NCI-H1417 (cell line): ENCODE measurements at places on chromosomes 11 and 22.

DNA sequence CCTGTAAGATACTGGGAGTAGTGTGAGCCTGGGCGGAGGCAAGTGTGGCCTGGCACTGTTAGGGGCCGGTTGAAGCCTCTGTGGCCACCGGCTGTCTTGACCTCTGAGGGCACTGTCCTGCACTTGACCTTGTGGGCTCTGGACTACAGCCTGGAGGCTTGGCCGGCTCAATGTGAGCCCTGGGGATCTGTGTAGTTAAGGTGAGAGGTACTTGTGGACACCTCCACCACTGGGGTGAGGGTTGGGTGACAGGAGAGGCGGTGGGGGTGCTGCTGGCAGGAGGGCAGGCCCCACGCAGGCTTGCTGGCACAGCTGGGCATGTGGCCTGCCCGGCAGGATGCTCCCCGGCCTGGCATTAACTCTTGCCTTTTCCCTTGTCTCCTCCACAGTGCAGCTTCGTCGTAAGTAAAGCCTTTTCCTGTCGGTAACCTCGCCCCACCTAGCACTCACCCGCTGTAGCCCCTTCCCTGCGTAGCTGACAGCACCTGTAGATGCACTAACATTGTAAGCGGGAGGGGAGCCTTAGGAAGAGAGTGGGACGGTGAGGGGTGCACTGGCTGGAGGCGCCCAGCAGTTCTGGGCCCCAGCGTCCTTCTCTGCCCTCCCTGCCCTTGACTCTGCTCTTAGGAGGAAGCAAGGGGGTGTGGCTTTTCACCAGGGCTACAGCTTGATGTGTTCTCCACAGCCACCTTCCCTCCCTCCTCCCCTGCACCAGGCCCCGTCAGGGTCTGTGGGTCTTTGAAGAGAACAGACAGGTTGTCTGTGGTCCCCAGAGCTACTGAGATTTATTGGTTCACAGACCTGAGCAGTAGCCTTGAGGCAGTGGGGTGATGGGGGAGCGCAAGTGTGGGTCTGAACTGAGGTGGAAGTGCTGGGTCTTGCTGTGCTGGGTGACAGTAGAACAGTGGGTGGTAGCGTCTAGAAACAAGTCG is 17.6 kb downstream of the INCENP start:
- no peak for DNase-seq

DNA sequence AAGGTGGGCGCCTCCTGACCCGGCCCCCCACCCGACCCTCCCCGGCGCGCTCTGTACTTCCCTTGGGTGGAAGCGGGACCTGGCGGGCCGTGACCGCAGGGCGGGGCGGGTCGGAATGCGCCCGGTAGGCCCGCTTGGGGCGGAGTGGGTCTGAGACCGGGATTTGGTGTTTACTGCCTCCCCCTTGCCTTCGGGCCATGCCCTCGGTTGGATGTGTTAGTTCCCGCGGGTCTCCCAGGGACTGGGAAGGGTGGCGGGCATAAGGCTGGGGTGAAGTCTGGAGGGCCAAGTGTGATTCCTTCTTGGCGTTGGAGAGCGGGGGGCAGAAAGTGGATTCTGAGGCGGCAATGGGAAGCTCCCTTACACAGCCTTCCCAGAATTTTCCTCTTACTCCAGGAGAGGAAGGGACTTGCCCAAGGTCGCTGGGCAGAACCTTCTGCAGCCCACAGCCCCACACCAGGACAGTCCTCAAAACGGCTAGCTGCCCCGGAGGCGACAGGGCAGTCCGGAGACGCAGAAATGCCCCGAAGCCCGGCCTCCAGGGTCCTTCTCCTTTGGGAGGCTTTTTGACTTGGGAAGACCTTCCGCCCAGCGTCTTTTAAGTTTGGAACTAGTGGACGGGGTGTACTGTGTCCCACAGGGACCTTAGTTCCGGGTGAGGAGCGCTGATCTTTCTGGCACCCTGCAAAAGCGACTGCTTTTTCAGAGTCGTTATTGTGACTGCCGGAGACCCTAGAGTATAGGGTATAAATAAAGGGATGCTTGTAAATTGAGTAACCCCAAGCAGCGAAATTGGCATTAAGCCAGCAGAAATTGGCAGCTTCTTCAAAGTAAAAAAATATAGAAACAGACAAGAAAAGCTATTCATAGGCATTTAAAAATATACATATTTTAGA is 647 bp downstream of the SWAP70 start:
- no peak for DNase-seq

- DNase-seq: no peak
These were observed 129.6 kb upstream of the POU2AF2 start for GRCh38 chr11:111115890-111116289.

- DNase-seq: peak; percentile 77
These were observed 5.3 kb upstream of the GALR3 start for GRCh38 chr22:37817705-37818408.

GRCh38 chr22:33654173-33654895 is 265.9 kb downstream of the LARGE1 start:
- no peak for DNase-seq

- peak; percentile 26 for DNase-seq
These were observed at the start of gene PACSIN3 for GRCh38 chr11:47186076-47186699. Gene PACSIN3, minus strand, starts transcription at chr11:47186434. Its CDS starts 3,707 bp downstream, at chr11:47182727.

DNA sequence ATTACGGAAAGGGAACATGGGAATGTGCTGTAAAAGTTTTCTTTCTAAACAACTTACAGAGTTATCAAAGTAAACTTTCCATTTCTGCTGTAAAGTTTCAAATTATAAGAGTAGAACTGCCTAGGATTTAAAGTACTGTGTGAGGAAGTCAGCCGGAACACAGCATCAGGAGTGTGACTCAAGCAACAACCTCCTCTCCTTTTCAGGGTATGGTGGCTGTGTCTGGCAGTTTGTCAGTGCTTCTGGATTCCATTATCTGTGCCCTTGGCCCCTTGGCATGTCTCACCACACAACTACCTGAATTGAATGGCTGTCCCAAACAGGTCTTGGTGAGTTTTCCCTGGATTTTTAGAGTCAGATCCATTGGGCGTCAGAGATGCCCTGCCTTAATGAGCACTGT is 6.9 kb upstream of the TOM1 start:
- no peak for DNase-seq

DNA sequence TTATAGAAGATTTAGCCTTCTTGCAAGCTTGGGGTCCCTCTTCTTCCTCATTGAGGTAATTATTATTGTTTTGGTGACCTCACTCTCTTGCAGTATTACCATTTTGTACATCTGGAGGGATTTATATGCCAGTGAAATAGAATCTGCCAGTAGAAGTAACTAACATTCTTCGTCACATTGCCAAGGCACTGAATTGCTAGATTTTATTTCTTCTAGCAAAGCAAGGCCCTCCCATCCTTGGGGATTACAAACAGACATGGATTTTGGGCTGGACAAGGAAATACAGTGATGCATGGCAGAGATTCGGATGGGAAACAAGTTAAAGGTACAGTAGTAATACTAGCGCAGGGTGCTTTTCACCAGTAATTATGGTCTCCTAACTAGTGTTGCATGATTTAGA is 7.8 kb downstream of the ADAMTS15 start:
- DNase-seq: no peak

- no peak for DNase-seq
These were observed 101.7 kb downstream of the METTL15 start for GRCh38 chr11:28209906-28210305.

DNA sequence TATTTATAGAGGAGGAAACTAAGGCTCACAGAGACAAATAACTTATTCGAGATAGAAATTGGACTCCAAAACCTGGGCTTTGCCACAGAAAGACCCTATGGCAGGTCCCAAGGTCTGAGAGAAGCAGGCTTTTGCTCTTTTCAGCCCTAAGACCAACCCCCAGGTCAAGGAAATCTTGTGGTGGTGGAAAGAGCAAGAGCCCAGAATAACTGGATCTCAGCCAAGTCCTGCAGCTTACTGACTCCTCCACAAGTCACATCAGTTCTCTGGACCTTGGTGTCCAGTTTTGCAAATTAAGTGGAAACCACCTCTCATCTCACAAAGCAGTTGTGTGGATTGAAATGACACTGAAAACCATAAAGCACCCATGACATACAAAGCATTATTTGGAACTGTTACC is 122.2 kb downstream of the C11orf58 start:
- DNase-seq: no peak

DNA sequence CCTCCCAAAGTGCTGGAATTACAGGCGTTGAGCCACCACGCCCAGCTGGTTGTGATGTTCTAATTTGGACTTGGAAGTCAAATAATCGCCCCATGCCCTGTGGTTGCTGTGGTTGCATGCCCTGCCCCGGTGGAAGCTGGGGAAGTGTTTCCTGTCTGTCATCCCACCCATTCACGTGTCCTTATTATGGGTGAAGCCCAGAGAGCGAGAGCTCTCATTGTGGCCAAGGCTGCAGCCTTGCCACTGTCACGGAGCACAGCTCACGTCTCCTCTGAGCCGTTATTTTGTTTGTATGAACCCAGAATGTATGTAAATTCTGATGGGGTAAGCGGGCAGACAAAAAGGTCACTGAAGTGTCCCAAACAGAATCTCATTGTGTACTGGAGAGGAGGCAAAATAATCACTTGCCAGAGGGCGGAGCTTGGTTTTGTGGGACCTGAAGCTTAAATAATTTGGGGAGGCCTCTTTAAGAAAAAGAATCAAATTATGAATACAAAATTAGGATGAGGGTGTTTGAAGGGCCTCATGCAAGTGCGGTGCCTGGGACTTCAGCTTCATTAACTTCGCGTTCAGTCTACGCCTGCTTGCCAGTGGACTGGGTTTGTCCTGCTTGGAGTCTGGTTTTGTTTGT is 25.8 kb upstream of the TREH start:
- no peak for DNase-seq

DNA sequence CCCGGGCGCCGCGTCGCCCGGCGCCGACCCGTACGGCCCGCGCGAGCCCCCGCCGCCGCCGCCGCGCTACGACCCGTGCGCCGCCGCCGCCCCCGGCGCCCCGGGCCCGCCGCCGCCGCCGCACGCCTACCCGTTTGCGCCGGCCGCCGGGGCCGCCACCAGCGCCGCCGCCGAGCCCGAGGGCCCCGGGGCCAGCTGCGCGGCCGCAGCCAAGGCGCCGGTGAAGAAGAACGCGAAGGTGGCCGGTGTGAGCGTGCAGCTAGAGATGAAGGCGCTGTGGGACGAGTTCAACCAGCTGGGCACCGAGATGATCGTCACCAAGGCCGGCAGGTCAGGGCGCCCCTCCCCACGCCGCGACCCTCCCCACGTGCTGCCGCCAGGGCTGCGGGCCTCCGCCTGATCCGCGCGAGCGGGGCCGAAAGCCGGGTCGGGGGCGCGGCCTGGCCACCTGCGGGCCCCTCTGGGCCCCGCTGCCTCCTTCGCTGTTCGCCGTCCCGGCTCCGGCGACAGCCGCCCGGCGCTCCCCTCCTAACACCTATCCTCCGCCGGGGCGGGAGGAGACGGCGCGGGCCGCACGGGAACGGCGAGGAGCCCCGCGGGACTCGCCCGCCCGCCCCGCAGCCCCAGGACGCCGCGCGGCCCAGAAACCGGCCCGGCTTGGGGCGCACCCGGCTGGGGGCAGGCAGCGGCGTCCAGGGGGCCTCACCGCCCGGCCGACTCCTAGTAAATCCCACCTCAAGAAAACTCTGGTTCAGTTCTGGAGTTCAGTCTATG is 560 bp downstream of the TBX1 start:
- DNase-seq: peak; percentile 28
